ENCODE measurements at places on chromosomes 6 and 20.

GRCh38 chr20:47278907-47279348, 77.6 kb downstream of the ZMYND8 start:
- peak; percentile 74 for DNase-seq

DNA sequence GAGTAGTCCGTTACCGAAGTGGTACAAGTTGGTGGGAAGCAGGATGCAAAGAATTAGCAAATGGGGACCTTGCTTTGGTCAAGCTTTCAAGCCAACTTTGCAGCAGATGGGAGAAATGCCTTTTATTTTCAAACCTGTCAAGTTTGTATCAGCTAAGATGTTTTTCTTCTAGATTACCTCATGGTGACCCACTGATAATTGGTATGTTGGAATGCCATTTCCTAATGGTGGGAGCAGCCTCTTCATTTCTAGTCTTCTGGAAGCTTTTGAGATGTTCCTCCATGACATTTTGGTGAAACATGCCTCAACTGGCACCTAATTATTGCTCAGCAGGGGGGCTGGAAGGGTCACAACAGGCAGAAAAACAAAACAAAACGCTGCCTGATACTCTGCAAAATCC, 43.7 kb downstream of the ADNP start:
- no peak for DNase-seq

DNA sequence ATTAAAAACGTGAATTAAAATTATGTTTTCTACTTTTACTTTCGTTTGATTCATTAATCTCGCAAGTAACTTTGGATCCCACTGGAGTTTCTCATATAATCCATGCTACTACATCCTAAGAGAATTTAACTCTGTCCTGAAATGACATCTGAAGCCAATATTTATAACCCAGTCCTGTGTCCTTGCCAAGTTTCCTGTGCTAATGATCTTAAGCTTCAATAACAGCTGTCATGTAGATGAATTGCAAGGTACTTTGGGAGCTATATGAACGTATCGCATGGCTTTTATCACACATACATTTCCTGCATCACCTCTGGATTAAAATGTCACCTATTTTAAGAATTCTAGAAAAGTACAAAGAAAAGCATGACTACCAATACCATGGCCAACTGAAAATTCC, 833.8 kb upstream of the CITED2 start:
- DNase-seq, result no peak

GRCh38 chr6:143183666-143184065, 123.0 kb downstream of the AIG1 start:
- DNase-seq, result no peak

GRCh38 chr20:36202891-36203338, 33.4 kb upstream of the AAR2 start:
- peak; percentile 52 for DNase-seq

- no peak for DNase-seq
Observed at GRCh38 chr20:1777476-1777820, 117.8 kb upstream of the SIRPA start.

GRCh38 chr20:6471110-6471647, 296.3 kb upstream of the BMP2 start:
- no peak for DNase-seq
